ENCODE measurements at places on chromosomes 4 and X.
A peak's percentile ranks its signal among the peaks of the same experiment; 100 is the strongest.

DNA sequence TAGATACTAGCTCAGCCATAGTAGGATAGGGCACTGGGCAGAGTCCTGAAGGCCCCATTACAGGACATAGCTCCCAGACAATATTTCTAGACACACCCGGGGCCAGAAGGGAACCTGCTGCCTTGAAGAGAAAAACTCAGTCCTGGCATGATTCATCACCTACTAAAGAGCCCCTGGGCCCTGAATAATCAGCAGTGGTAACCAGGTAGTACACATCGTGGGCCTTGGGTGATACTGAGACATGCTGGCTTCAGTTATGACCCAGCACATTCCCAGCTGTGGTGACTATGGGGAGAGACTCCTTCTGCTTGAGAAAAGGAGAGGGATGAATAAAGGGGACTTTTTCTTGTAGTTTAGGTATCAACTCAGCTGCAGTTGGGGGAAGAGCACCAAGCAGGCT, 104.3 kb upstream of the STK26 start:
- no peak for DNase-seq

DNA sequence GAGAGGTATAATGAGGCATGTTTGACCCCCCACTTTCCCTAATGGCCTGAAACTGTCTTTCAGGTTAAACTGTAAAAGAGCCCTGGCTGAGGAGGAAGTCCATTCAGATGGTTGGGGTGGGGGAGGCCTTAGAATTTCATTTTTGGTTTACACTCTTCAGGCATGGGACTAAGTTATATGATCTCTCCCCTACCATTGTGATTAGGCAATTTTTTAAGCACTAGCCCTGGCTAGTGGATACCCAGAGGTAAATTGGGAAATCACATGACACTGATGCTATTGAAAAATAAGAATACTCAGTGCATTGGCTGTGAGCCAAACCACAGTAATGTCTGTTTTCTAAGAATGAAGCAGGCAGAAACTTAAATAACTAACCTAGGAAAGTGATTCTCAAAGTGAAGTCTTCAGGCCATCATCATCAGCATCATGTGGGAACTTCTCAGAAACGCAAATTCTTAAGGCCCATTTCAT, 149.7 kb downstream of the RRAGB start:
- no peak for DNase-seq

DNA sequence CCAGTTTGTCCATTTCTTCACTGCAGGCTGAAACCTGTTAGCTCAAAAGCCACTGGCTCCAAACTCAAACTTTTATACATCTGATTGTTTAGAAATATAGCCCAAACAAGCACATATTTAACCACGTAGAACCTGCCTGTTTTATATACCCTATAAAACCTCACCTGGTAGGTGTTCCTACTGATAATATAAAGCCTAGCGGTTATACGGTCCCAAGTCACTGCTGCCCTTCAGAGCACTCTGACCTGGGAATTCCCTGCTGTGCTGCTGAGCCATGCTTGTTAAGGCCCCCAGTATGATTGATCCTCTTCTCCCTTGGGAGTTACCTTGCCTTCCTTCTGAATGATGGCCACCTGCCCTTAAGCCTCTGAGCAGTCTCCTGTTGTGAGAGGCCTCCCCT, 432.8 kb upstream of the LCORL start:
- no peak for DNase-seq

GRCh38 chrX:115372152-115372551, 82.6 kb downstream of the LUZP4 start:
- no peak for DNase-seq

GRCh38 chr4:127685292-127685691, 44.9 kb upstream of the SLC25A31 start:
- DNase-seq = no peak

DNA sequence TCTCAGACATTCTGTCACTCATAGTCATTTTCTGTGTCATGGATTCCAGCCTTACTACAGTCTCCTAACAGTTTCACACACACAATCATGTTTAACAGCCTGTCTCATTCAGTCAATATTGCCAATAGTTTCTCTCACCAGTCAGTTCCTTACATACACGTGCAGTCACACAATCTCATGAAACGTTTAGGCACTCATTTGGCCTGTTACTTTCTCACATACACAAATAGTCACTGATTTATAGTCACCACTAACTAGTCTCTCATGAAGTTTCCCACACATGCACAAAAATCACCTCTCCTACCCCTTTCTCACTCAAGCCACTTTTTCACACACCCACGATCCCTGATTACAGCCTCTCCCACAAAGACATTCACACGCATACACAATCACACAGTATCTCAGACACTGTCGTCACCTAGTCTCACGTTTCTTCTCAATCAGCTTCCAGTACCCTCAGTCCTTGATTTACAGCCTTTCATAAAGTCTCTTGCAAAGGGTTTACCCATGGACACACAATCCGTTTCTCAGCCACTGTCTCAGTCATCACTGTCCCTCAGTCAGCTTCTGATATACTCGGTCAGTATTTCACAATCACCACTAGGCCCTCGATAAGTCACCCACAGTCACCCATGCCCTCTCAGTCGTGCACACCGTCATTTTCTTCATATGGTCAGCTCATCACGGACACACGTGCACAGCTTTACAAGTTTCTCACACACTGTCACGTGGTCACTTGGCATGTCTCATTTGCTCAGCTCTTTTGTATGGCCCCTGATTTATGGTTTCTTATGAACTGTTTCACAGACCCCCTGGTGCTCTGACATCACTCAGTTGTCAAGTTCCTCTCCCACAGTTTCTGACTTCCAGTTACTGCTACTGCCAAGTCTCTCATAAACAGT, 4.2 kb upstream of the CFP start:
- DNase-seq = no peak

- DNase-seq = peak; percentile 43
These were observed 358.2 kb upstream of the NR3C2 start for GRCh38 chr4:148800336-148800885.

GRCh38 chr4:38354421-38354820, 309.6 kb upstream of the KLF3 start:
- no peak for DNase-seq

DNA sequence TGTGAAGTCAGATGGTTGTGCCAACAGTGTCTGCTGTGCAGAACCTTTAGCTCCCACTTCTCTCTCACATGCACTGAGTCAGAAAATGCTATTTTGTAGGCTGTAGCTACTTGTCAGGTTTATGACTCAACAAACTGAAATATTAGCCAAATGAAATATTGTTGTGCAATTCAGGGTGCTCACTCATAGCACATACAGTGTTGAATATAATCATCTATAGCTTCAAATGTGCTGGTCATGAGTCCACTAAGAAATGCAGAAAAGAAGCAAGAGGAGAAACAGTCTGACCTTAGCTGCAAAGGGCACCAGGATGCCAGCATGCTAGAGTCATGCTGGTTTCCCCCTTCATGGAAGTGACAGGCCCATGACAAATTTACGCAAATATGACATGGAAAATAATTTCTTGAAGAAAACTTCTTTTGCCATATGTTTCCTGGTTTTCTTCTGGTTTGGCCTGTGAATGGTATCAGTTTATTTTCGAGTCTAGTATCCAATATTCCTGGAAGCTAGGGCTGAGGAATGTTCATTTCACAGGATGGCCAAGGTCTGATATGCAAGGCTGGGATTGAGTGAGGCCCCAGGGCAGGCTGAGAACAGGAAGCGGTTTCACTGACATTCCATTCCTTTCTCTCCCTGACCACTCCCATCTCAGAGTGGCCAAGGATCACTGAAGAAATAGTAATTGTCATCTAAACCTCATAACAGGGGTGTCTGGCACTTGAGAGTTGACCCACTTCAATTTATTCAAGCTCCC, 10.3 kb upstream of the CXCL2 start:
- peak; percentile 47 for DNase-seq

DNA sequence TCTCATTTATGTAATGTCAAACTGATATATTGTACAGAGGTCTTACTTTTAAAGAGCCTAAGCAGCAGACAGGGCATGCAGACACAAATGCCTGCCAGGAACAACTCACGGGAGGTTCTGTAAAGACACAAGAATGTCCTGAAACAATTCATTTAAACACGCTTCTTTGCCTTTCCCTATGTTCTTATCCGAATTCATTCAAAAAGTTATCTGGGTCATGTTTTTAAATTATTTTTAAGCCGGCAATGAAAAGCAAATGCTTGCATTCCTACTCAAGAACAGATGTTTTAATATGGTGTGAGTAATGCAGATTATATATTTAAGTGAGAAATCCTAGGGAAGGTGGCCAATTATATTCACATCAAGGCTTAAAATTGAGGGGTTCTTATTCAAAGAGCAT, 192.6 kb downstream of the PDGFC start:
- no peak for DNase-seq

DNA sequence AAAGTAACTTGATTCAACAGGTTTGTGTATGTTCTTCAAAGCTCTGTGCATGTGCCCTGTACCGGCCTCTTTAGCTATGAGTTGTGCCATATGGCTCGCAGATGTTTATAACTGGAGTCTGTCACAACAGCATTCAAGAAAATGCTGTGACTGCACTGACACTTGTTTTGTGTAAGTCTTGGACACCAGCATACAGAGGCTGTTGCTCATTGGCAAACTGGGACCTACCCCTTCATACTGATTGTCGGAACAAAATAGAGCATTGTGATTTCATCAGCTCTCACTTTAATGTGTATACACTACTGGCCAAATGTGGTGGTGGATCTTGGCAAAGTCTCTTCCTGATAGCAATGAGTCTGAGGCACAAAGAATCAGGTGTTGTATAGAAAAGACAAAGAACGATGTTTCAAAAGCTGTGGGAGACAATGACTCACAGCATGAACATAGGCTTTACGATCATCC, 133.9 kb downstream of the EGF start:
- DNase-seq = peak; percentile 67

GRCh38 chr4:169239221-169239905, 31.4 kb downstream of the SH3RF1 start:
- no peak for DNase-seq

Data from Ammon's horn (tissue), 1 donor.